ENCODE measurements at places on chromosomes 3 and 15.
A peak's percentile ranks its signal among the peaks of the same experiment; 100 is the strongest.

DNA sequence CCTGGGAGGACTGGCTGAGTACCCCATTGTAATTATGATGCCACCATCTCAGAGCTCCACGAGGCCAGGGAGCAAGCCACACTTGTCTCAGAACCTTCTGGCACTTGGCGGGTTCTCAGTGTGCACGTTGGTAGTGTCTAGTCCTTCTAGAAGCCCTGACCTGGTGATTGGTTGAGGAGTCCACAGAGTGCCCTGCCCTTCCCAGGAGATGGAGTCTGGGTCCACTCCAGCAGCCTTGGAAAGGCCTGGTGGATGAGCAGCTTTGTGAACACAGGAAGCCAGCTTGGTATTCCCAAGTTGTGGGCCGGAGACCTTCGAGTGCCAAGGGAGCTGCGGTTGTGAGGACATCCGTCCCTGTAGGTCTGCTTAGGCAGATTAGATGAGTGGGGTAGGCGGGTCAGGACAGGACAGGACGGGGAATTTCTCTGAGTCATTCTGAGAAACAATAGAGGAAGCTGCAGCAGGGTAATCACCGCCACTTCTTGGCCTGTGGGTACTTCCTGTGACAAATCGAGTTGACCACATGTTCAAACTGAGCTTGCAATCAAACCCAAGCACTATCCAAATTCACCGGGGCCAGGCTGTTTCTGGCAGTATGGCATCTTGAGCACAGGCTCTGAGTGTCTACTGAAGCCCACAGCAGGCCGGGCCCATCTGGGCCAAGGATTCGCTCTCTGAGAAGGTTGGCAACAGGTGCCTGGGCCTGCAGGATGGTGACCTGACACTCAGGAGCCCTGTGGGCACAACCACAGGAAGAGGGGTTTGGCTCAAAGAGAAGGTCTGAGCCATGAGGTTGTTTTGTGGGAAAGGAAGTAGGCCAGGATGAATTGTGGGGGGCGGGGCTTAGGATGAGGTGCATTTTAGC lies 71.5 kb upstream of the PLXNA1 start:
- DNase-seq, result peak; percentile 75

DNA sequence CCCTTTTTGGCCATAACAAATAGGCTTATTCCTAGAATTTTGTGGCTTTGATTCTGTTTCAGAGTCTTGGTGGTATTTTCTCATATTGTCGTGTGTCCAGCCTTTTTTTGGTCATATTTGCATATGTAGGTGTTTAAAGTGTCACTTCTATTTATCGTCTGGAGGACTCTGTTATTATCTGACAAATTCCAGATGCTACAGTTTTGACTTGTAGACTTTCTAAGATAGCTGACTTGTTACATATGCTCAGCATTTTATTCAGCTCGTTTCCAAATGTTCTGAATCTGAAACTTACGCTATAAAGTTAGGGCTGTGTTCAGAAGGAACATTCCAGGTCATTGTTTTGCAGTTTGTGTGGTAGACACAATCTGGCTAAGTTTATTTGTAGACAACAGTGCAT lies 1.9 kb downstream of the PPP4R2 start:
- no peak for DNase-seq

DNA sequence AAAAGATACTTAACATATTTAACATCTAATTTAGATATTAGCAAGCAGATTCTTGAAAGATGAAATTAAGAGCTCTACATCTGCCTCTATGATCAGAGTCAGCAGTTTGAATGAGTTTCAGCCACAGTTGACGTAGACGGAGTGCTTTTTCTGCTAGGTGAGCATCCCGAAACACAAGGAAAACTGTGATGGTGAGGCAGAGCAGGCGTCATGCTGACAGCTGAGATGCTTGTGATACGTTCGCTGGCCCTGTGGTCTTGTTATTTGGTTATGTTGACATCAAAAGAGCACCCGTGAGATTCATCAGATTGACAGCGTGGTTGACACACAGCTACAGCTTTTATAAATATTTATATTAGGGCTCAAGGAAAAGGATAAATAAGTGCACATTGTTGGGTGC lies 19.6 kb upstream of the GOLGA8B start:
- no peak for DNase-seq

DNA sequence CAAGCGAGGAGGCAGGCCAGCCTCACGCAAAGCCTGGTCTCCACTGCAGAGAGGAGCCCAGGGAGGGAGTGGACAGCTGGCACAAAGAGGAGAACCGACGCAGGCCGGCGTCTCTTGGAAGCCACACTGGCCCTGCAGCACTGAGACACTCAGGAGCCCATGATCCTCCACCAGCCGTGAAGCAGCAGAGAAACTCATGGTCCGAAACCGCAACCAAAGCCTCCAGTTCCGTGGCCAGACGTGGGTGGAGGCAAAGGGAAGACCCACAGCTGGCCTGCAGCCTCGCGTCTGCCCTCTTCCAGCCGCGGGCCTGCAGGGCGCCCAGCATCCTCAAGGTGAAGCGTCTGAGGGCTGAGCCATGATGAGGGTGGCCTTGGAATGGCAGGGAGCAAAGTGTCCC lies 62.2 kb upstream of the SEC61A1 start:
- DNase-seq, result no peak

DNA sequence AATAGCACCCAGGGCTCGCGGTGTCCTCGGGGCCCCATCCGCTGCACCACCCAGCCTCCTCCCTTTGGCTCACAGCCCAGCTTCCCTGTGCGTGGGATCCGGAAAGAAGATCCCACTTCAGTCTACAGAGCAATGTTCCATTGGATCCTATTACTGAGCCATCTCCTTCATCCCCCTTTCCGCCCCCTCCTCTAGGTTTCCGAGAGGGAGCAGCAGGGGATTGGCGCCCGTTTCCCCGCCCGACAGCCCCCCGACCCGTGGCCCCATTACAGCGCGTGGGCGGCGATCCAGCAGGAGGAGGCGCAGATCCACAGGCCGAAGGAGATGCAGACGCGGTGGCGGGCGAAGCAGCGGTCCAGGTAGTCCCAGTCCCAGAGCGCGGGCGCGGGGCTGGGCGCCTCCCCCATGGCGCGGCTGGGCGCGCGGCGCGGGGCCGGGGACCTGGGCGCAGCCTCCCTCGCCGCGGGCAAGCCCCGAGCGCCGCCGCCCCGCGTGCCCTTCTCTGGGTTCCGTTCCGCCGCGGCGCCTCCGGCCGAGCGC lies 340 bp downstream of the TMEM44 start:
- peak; percentile 28 for DNase-seq

DNA sequence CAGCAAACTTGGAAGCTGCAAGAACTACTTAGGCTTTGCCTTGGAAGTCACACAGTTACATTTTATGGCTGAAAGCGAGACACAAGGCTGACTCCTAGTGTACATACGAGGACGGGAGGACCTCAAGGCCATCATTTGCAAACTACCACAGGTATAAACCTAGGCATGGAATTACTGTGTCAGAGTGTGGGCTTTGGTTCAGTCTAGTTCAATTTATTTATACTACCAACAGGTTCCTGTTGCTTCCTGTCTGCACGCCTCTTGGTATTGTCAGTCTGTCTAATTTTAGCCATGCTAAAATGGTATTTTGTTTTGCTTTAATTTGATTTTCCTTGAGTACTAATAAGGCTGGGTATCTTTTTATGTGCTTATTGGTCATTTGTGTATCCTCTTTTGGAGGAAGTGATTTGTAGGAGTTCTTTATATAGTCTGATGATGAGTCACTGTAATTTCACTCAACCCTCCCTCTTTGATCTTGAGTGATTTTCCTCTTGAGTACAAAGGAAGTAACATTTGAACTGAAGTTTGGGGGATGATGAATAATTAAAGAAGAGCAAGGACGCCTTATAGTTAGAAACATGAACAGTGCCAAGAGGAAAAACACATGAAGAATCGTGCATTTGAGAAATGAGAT lies 8.2 kb downstream of the ANKRD34C start:
- DNase-seq, result no peak

DNA sequence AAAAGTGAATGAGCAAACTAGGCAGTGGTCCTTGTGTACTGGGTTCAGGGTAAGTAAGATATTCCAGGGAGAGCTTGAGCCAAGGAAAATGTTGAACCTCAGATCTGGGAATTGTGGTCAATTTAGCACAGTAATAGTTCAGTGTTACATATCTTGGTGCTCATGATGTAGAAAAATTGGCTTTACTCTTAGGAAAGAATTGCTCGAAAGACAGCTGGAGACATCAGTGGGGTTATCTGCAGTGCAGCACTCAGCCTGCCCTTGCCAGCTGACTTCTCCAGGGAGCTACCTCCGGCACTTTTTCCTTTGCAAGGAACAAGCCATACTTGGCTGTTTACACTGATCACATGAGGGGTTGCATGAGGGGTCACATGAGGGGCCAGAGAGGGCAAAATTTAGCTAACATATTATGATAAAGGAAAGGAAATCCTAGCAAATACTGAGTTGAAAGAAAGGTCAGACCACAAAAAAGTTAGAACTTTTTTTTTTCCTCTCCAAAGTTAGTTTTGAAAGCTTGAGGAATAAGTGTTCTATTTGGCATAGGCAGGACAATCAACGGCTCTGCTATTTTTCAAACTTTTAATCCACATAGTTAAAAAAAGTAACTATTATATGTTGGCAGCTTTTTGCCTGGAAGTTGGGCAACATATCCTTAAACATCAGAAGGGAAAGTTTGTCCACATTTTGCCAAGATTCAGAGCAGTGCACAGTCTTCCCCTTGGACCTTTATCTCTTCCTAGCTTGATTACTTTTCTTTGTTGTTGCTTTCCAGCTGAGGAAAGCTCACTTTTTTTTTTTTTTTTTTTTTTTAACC lies 92.4 kb downstream of the COL6A6 start:
- DNase-seq, result no peak

DNA sequence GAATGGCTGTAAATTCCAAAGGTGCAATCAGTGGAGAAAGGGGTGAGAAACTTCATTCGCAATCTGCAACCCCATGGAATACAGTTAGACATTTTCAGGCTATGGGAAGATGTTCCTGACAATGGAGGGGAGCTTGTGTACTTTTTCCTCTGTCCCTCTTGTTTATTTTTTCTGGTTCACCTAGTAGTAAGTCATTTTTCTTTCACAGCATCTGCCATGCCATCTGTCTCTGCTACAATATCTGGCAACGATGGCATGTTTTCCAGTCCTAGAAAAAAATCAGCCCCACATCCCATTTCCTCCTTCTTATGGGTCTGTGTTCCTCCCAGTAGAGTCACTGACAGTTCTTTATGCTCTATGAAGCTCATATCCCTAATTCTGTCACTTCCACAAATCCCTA lies 76.0 kb downstream of the SSR3 start:
- no peak for DNase-seq

DNA sequence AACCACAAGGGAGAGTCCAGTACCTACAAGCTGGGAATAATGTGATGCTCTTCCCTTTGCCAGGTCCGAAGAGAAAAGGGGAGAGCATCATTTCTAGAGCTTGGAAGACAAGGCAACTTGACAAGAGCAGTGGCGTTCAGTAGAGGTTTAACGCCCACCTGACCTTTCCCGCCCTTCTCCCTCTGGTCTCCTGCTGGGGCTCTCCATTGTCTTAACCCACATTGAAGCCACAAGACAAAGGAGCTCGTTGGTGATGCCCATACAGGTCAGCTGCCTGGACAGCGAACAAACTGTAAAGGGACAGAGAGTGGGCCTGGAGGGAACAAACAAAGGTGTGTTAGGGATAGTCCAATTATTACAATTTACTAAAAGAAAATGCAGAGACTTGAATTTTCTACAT lies 13.1 kb upstream of the DUT start:
- no peak for DNase-seq

DNA sequence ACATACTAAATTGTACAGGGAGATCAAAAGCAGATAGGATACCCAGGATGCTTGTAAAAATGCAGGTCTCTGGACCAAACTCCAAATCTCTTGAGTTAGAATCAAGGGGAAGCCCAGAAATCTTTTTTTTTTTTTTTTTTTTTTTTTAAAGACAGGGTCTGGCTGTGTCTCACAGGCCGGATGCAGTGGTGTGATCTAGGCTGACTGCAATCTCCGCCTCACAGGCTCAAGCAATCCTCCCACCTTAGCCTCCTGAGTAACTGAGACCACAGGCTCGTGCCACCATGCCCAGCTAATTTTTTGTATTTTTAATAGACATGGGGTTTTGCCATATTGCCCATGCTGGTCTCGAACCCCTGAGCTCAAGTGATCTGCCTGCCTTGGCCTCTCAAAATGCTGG lies 373.5 kb downstream of the SHQ1 start:
- DNase-seq, result no peak

DNA sequence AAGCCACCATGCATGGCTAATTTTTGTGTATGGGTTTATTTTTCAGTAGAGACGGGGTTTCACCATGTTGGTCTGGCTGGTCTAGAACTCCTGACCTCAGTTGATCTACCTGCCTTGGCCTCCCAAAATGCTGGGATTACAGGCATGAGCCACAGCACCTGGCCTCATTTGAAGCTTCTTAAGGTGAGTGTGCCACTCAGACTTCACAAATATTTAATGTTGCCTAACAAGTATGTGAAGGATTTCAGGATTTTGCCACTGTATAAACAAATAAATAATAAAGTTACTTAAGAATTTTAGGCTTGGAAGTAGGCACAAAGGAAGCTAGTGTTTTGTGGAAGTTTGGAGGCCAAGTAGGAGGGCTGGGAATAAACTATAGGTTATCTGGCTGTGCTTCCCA lies 73.5 kb downstream of the FGF12 start:
- no peak for DNase-seq

GRCh38 chr15:68328443-68328842 lies 50.9 kb downstream of the FEM1B start:
- DNase-seq, result no peak

GRCh38 chr3:133453383-133453782 lies 53.5 kb downstream of the BFSP2 start:
- no peak for DNase-seq

DNA sequence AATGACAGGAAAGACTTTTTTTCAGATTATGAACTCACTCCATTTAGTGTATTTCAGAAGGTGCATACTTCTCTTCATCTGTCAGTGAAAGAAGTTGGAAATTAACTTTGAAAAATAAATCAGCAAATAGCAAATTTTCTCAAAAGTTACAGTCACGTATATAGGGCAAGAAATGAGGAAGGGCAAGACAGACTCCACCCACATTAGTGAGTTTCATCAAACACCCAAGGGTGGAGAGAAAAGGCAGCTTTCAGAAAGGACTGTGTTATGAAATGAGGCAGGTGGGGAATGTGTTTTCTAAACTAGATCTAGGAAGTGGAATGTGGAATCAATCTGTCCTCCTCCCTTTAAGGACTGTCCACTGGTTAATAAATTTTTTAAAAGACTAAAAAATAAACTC lies 2.9 kb downstream of the SLC22A13 start:
- DNase-seq, result no peak

GRCh38 chr3:14431452-14431916 lies 29.1 kb downstream of the SLC6A6 start:
- DNase-seq, result peak; percentile 37

- peak; percentile 39 for DNase-seq
Observed at GRCh38 chr3:61936344-61936937, 375.1 kb downstream of the PTPRG start.

Data from activated CD4-positive, alpha-beta T cell treated with anti-CD3 and anti-CD28 coated beads for 48 hours (primary cell).